ENCODE measurements at places on chromosomes 4 and X. TPM values are rescaled to one million over a fixed set of nuclear protein-coding genes. Genes with fewer than 3 reads are reported as not detected.

GRCh38 chrX:85243761-85244449 lies at the start of the genes SATL1 and ZNF711:
Gene SATL1 (minus strand): TSS chrX:85243779. CDS start chrX:85108968, 134,811 bp downstream.
Gene ZNF711 (plus strand): TSS chrX:85243991. CDS start chrX:85247573, 3,582 bp downstream.
- peak within 1 kb of the TSS; percentile 34 for H3K27ac ChIP-seq
- peak within 1 kb of the TSS; percentile 90 for H3K4me3 ChIP-seq
- no peaks in the 10 kb centered on the region for H3K36me3 ChIP-seq
- H3K4me1 ChIP-seq, result no peaks in the 10 kb centered on the region
- no peaks in the 10 kb centered on the region for H3K27me3 ChIP-seq
- peak; percentile 51 for DNase-seq

GRCh38 chrX:46506076-46506475 lies 39.1 kb downstream of the ZNF674 start:
- no peak overlapping the region for H3K4me3 ChIP-seq
- DNase-seq, result no peak
- no peak overlapping the region for H3K27ac ChIP-seq
- peaks cover 8% of the 10 kb centered on the region for H3K36me3 ChIP-seq

GRCh38 chrX:154329294-154329693 lies 33.7 kb downstream of the TKTL1 start:
- H3K27ac ChIP-seq, result no peak overlapping the region
- H3K36me3 ChIP-seq, result no peaks in the 10 kb centered on the region
- DNase-seq, result no peak
- H3K27me3 ChIP-seq, result peaks cover 43% of the 10 kb centered on the region

HSFX2 gene
- total RNA-seq, result not detected

Data from IMR-90 (cell line).